ENCODE measurements at places on chromosomes 5 and 9.

- no peak for DNase-seq
Observed at GRCh38 chr5:132019857-132020555, 8.5 kb upstream of the ACSL6 start.

- peak; percentile 75 for DNase-seq
Observed at GRCh38 chr9:69223605-69224004, 49.5 kb downstream of the TJP2 start.

DNA sequence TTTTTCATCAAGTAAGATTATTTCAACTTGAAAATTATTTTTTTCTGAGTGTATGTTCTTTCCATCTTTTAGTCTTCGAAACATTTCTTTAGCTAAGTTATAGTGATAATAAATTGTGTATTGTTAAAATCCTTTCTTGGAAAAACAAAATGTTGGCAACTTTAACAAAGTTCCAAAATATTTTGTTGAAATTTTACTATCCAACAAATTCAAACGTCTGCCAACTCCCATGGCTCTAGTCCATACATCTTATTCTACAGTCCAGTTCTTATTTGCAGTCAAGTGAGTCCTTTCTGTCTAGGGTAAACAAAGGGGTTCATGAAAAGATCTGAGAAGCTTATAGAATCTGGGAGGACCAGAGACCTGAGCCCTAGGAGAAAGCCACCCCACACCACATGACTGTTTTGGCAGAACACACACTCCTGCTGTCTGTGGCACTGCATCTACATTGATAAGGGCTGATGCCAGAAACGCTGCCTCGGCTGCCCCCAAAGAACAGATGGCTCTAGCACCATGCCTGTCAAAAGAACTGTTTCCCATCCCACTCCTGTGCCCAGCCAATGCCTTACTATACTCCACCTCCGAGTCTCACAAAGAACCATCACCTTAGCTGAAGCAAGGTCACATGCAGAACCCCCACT, 47.5 kb downstream of the FEM1C start:
- no peak for DNase-seq

- DNase-seq = no peak
Observed at GRCh38 chr9:93674580-93675335, 98.4 kb downstream of the PHF2 start.

- DNase-seq = peak; percentile 61
Observed at GRCh38 chr5:33423018-33423630, 17.6 kb upstream of the TARS1 start.

DNA sequence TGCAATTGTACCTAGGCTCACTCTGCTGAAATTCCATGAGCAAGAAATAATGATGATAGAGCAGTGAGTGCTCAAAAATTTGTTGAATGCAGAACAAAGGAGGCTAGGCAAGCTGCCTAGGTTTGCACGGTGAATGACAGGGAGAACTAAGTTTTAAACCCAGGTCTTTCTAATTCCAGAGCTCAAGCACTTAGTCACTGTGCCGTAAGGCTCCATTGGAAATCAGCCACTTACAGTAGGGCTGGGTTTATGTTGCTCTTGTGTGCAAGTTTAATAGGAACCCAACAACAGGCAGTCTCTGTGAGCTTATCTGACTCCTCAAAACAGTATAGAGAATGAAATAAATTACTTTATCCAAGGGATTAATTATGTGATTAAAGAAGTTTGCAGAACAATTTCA, 147.0 kb downstream of the CSNK1G3 start:
- DNase-seq = peak; percentile 2

- no peak for DNase-seq
Observed at GRCh38 chr9:33661176-33661575, 134.2 kb upstream of the PRSS3 start.

Measured in fibroblast of skin of right biceps (primary cell).